Suprapubic skin (tissue), 4 donors: ENCODE measurements at places on chromosomes 6 and 20. TPM values are rescaled to one million over a fixed set of nuclear protein-coding genes. Genes with fewer than 3 reads are reported as not detected.
A peak's percentile ranks its signal among the peaks of the same experiment; 100 is the strongest.

DNA sequence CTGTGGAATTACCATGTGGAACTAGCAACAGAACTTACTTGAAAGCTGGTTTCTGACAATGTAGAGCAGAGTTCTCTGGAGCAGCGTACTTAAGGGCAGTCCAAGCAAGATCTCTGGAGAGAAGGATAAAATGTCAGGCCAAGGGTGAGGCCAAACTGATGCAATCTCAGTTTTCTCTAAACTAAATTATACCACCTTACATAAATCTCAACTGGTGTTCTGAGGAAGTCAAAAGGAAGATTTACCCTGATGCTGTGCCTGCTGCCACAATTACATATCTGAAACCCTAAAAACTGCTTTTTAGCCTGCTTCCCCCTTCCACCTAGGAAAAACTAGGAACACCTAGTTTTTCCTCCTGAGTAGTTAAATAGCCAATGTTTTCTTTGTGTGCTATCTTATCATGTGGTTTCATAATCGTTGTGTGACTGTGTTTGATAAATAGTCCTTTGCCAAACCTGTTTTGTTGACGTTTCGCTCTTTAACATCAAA lies 28.1 kb downstream of the NCOA7 start:
- no peak overlapping the region for H3K4me3 ChIP-seq
- peaks cover 11% of the 10 kb centered on the region for H3K36me3 ChIP-seq
- H3K27me3 ChIP-seq, result no peaks in the 10 kb centered on the region
- DNase-seq, result no peak
- H3K4me1 ChIP-seq, result peaks cover 57% of the 10 kb centered on the region

DNA sequence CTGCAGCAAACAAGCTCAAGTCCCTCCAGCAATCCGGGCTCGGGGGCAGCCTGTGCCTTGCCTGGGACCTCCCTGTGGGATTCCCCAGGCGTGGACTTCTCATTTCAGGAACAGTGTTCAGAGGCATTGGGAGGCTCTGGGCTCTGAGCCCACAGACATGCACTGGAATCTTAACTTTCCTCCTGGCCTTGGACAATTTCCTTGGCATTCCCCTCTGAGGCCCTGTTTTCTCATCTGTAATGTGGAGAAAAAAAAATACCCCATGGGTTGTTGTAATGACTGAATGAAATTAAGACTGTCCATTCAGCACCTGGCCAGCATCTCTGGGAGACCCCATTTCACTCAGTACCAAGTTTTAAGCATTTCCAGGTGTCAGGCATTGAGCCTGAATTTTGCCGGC lies 17.6 kb downstream of the BPIFB4 start:
- no peaks in the 10 kb centered on the region for H3K4me1 ChIP-seq
- H3K36me3 ChIP-seq, result no peaks in the 10 kb centered on the region
- no peak overlapping the region for H3K4me3 ChIP-seq
- no peak overlapping the region for H3K27ac ChIP-seq

GRCh38 chr6:169014211-169015197 lies 239.1 kb downstream of the THBS2 start:
- DNase-seq, result no peak
- no peaks in the 10 kb centered on the region for H3K36me3 ChIP-seq
- H3K27ac ChIP-seq, result no peak overlapping the region
- H3K4me3 ChIP-seq, result no peak overlapping the region
- no peaks in the 10 kb centered on the region for H3K4me1 ChIP-seq

- H3K4me3 ChIP-seq, result no peak overlapping the region
- DNase-seq, result no peak
- H3K27ac ChIP-seq, result no peak overlapping the region
- H3K4me1 ChIP-seq, result no peaks in the 10 kb centered on the region
- H3K27me3 ChIP-seq, result no peaks in the 10 kb centered on the region
Measured at GRCh38 chr6:84669945-84670344, 94.5 kb downstream of the TBX18 start.

SLC26A8 gene
- not detected for total RNA-seq

GRCh38 chr20:49562311-49563014 lies 5.5 kb downstream of the PTGIS start:
- peak overlapping the region; percentile 61 for H3K27ac ChIP-seq
- peak; percentile 89 for DNase-seq
- H3K4me3 ChIP-seq, result no peak overlapping the region
- H3K4me1 ChIP-seq, result peaks cover 16% of the 10 kb centered on the region
- H3K36me3 ChIP-seq, result no peaks in the 10 kb centered on the region
- H3K27me3 ChIP-seq, result peaks cover 16% of the 10 kb centered on the region

DNA sequence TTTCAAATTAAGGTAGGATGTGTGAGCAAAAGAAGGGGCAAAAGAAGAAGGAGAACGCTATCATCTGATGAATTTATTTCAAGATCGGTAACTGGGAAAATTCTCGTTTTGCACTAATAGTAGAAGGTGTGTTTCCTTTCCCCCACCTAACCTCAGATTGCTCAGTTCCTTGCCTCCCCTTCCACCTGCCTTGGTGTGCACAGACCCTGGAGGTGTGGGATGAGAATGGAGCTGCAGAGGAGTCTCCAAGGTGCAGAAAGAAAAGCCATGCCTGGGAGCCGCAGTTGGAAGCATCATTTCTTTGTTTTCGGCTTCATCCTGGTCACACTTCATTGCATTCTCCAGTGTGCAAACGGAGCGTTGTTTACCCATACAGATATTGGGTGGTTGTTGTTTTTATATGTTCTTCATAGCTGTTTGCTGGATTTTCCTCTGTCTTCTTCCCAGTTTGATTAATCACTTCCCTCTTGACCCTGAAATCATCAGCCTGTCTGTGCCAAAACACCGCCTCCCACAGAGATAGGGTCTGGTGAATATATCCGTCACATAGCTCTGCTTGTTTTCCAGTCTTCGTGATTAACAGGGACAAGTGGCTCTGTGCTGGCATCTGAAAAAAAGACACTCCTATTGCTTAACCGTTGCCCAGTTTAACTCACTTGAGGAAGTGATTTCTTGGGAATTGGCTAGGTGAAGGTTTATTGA lies 40.2 kb upstream of the NEDD9 start:
- peaks cover 9% of the 10 kb centered on the region for H3K4me1 ChIP-seq
- no peaks in the 10 kb centered on the region for H3K27me3 ChIP-seq
- no peaks in the 10 kb centered on the region for H3K36me3 ChIP-seq
- DNase-seq, result no peak
- no peak overlapping the region for H3K4me3 ChIP-seq
- no peak overlapping the region for H3K27ac ChIP-seq

GRCh38 chr6:220721-221475 lies 71.4 kb upstream of the DUSP22 start:
- no peak overlapping the region for H3K4me3 ChIP-seq
- H3K4me1 ChIP-seq, result peaks cover 22% of the 10 kb centered on the region
- peaks cover 16% of the 10 kb centered on the region for H3K27me3 ChIP-seq
- no peak overlapping the region for H3K27ac ChIP-seq
- DNase-seq, result peak; percentile 37

GRCh38 chr20:22495172-22495571 lies 89.2 kb downstream of the FOXA2 start:
- no peaks in the 10 kb centered on the region for H3K36me3 ChIP-seq
- no peak overlapping the region for H3K27ac ChIP-seq
- H3K4me1 ChIP-seq, result no peaks in the 10 kb centered on the region

SLC32A1 gene
- total RNA-seq, result not detected

RNF144B gene
- total RNA-seq, result 38.9 TPM

DNA sequence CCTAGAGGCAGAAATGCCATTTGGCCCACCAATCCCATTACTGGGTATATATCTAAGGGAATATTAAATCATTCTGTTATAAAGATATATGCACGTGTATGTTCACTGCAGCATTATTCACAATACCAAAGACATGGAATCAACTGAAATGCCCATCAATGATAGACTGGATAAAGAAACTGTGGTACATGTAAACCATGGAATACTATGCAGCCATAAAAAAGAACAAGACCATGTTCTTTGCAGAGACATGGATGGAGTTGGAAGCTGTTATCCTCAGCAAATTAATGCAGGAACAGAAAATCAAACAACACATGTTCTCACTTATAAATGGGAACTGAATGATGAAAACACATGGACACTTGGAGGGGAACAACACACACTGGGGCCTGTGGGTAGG lies 458.4 kb downstream of the CD83 start:
- H3K4me3 ChIP-seq, result no peak overlapping the region
- DNase-seq, result no peak
- H3K36me3 ChIP-seq, result no peaks in the 10 kb centered on the region
- H3K4me1 ChIP-seq, result no peaks in the 10 kb centered on the region

GSTA3 gene
- total RNA-seq, result 17.4 TPM

TP53TG5 gene
- not detected for total RNA-seq

GRCh38 chr6:66103954-66104353 lies 396.9 kb upstream of the EYS start:
- H3K27ac ChIP-seq, result no peak overlapping the region

GRCh38 chr6:7073821-7074525 lies 33.8 kb upstream of the RREB1 start:
- no peaks in the 10 kb centered on the region for H3K27me3 ChIP-seq
- peaks cover 3% of the 10 kb centered on the region for H3K4me1 ChIP-seq
- H3K27ac ChIP-seq, result no peak overlapping the region
- no peak overlapping the region for H3K4me3 ChIP-seq
- H3K36me3 ChIP-seq, result no peaks in the 10 kb centered on the region
- DNase-seq, result no peak

GRCh38 chr6:19632786-19633185 lies 204.4 kb upstream of the ID4 start:
- H3K27me3 ChIP-seq, result no peaks in the 10 kb centered on the region
- H3K4me3 ChIP-seq, result no peak overlapping the region
- DNase-seq, result no peak
- H3K27ac ChIP-seq, result no peak overlapping the region
- H3K36me3 ChIP-seq, result no peaks in the 10 kb centered on the region
- no peaks in the 10 kb centered on the region for H3K4me1 ChIP-seq

DNA sequence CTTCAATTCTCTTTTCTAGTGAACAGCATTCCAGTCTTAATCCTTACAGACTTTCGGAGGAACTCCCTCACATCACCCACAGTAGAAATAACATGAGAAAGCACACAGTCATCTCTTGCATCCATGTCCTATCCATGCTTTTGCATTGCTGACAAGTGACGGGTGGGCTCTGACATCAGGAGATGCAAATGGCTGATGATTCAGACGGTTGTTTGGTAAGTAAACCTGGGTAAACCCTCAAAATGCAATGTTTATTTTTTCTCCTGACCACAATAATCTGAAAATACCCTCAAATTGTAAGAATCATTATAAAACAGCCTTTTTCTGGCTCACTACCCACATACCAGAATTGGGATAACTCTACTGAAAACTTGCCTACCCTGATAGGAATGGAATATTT lies 792.0 kb downstream of the MAFB start:
- H3K27ac ChIP-seq, result no peak overlapping the region
- no peaks in the 10 kb centered on the region for H3K36me3 ChIP-seq
- H3K4me1 ChIP-seq, result peaks cover 9% of the 10 kb centered on the region
- no peaks in the 10 kb centered on the region for H3K27me3 ChIP-seq
- no peak overlapping the region for H3K4me3 ChIP-seq

PRL gene
- not detected for total RNA-seq

DNA sequence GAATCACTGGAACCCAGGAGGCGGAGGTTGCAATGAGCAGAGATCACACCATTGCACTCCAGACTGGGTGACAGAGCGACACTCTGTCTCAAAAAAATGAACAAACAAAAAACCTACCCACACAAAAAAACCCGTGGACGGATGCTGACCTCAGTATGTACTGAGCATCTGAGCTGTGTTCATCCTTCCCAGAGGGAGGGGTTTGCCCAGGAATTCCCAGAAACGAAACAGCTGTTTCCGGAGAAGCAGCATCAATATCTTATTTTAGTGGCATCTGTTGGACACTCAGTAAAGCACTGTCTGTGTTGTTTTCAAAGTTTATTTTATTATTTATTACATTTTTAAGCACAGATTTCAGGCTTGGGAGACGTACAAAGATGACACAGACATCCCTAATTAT lies 18.7 kb downstream of the NANP start:
- no peak overlapping the region for H3K27ac ChIP-seq
- H3K4me1 ChIP-seq, result no peaks in the 10 kb centered on the region
- H3K4me3 ChIP-seq, result no peak overlapping the region

DNA sequence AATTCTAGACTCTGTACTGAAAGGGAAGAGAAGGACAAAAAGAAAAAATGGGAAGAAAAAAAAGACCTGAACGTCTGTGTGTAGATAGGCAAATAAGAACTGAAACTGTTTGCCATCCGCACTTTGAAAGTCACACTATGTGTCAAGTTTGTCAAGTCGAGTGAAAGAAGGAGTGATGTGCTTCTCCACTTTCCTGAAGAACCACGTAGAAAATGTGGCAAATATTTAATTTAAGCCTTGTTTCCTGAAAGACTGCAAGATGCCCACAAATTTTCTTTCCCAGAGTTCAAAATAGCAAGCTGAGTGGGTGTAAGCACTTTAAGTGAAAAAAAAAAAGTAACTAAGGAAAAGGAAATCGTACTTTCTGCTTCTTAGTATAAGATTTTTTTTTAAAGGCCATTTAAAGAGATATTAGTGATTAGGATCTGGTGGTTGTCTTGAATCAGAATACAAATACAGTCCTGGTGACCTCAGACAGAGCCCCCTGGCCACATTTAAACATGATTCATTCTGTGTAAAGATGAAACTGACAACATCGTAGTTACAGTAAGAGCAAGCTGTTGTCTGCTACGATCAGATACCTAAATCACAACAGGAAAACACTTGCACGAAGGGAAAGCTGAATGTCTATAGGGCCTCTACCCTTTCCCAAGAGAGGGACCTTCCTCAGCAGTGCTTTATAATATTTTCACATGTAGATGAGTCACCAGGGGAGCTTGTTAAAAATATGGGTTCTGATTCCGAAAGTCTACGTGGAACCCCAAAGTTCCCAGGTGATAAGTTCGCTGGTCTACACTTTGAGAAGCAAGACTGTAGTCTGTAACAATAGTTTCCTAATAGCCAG lies 102.3 kb downstream of the HIVEP2 start:
- DNase-seq, result no peak
- H3K4me1 ChIP-seq, result peaks cover 55% of the 10 kb centered on the region
- peak overlapping the region; percentile 23 for H3K4me3 ChIP-seq
- no peaks in the 10 kb centered on the region for H3K36me3 ChIP-seq
- no peaks in the 10 kb centered on the region for H3K27me3 ChIP-seq

FNDC11 gene
- total RNA-seq, result not detected

PRSS16 gene
- 17.1 TPM for total RNA-seq

- no peaks in the 10 kb centered on the region for H3K4me1 ChIP-seq
- no peak overlapping the region for H3K27ac ChIP-seq
- no peak for DNase-seq
- H3K4me3 ChIP-seq, result no peak overlapping the region
Measured at GRCh38 chr6:135092724-135093123, 38.1 kb upstream of the HBS1L start.

- H3K27ac ChIP-seq, result no peak overlapping the region
- DNase-seq, result no peak
- no peaks in the 10 kb centered on the region for H3K27me3 ChIP-seq
- H3K4me1 ChIP-seq, result peaks cover 6% of the 10 kb centered on the region
Measured at GRCh38 chr6:13550656-13551055, 23.7 kb upstream of the SIRT5 start.

C6orf141 gene
- total RNA-seq, result 8.7 TPM

FOXA2 gene
- total RNA-seq, result not detected

TRIM40 gene
- total RNA-seq, result not detected
